ENCODE measurements at places on chromosomes 2 and 18. TPM values are rescaled to one million over a fixed set of nuclear protein-coding genes. Genes with fewer than 3 reads are reported as not detected.
A peak's percentile ranks its signal among the peaks of the same experiment; 100 is the strongest.

The PTPRN gene
- not detected for total RNA-seq

DNA sequence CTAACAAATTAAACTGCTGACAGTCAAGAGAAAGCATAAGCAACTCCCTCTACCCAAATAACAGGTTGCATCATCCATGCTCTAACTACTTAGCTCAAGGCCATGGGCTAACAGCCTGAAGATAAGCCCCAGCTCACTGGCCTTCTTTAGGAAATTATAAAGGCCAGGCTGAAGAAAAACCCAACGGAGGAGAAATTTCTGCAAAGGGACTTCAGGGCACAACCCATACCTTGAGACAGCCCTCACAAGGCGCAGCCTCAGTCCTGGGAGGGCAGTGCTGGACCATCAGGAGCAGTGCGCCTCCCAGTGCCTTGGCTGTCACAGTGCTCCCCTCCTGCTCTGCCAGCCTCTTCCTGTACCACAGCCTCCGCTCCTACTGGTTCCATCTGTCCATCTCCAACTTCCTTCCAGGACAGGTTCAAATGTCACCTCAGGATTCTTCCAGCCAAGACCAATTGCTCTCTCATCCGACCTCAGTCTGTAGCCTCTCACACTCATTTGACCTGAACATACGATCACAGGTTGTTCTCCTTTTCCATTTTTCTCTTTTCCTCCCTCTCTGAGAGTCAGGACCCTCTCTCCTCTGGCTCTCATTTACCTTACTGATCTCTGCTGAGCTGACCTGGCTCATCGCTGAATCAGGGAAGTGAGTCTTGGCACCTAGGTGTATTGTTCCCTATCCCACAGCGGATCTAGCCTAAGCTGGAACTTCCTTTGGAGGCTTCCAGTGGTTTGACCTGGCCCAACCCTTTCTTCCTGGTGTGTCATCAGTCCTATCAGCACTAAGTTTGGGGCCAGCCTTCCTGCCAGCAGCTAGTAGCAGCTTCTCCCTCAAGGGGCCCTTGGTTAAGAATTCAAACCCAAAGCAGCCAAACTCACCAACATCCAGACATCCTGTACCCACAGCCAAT is 1.9 kb downstream of the MCFD2 start:
- peak; percentile 87 for DNase-seq

The IL18R1 gene
- 0.25 TPM for total RNA-seq

DNA sequence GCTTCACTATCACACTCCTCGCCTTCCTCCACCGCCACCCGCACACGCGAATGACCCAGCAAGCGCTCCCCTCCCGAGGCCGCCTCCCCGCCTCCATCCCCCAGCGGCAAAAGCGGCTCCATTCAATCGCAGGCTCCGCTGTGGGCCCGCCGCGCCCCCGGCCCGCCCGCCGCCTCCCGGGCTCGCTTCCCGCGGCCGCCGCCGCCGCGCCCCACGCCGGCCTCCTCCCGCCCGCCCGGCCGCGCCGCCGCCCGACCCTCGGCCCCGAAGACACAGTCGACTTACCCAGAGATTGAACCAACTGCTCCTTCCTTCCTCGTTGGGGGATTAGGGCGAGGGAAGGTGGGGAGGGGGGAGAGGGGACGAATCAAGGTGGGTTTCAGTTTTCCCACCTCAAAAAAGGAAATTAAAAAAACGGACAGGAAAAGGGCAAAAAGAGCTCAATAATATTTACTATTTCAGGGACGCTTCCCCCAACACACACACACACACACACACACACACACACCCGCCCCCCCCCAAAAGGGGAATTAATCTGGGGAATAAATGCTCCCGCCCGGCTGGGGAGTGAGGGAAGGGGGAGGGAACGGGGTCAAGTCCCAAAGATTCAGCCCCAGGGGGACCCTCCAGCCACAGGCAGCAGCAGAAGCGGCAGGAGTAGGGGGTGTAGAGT is 743 bp downstream of the XPO1 start:
- DNase-seq = peak; percentile 1

The CRYGD gene
- not detected for total RNA-seq

- DNase-seq = no peak
Observed at GRCh38 chr18:7102131-7102530, 15.5 kb downstream of the LAMA1 start.

DNA sequence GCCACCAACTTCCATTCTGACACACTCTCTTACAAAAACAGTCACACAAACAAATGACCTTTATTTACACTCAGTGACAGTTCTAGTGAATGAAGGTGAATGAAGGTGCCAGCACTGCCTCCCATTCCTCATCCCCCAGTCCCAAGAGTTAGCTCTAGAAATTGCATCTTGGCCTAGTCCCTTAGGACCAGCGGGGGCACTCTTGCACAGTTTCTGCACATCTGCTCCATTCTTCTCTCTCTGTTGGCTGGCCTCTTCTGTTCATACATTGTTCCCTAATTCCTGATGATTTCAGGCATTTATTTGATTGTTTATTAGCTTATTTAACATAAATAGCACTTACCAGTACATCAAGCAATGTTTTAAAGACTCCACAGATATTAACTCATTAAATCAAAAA is 30.9 kb downstream of the GAREM1 start:
- DNase-seq = no peak

- DNase-seq = no peak
Observed at GRCh38 chr2:140662504-140662903, 1468.3 kb downstream of the LRP1B start.

DNA sequence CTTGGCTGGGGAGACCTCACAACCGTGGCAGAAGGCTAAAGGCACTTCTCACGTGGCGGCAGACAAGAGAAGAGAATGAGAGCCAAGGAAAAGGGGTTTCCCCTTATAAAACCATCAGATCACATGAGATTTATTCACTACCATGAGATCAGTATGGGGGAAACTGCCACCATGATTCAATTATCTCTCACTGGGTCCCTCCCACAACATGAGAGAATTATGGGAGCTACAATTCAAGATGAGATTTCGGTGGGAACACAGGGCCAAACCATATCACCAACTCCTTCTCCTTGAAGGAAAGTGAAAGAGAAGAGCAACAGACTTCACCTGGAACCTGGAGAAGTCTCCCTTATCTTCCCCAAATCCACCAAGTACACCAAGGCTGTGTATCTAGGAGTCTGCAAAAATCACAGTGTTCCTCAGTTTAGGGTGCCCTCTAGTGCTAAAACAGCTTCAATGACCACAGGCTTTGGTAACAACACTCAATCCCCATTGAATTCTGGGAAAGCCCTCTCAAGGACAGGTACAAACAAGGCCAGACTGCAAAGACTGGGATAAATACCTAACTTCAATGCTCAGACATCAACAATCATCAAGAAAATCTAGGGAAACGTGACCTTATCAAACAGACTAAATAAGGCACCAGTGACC is 148.8 kb upstream of the SRD5A2 start:
- DNase-seq = peak; percentile 20

- no peak for DNase-seq
Observed at GRCh38 chr2:134234535-134234934, 19.3 kb upstream of the MGAT5 start.

DNA sequence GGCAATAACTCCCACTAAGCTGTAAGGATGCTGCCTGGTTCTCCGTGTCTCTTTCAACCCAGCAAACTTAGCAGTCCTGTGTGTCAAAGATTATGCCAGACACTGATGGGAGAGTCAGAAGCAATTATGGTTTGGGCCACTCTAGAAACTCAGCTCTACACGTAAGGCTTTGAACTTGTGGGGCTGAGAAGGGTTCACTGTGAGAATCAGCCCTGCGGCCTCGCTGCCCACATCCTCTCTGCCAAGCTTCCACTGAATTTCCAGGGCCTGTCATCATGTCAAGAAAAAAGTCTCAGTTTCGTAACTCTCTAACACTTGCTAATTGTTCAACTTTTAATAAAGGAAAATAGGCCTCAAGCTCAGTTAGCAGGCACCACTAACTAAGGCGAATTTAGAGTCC is 308.8 kb upstream of the LYPD1 start:
- DNase-seq = no peak

The KIAA2012 gene
- not detected for total RNA-seq

- DNase-seq = no peak
Observed at GRCh38 chr2:129559101-129559500, 420.4 kb upstream of the RAB6C start.

DNA sequence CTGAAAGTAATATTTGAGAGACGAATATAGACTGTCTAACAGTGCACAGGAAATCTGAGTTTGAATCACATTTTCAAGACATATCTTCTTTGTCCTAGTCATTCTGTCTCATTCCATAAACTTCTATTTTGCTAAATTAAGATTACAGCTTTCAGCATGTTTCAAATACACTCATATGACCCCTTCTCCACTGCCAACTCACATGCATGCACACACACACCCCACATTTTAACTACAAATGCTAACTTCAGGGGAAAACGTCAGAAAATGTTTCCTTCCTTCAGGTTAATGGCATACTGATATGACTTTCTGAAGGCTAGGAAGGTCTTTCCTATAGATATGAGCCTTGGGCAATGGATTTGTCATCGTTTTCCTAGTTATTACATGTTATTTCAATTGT is 373.7 kb downstream of the RBM43 start:
- DNase-seq = no peak

The INHA gene
- not detected for total RNA-seq

The PSTPIP2 gene
- 0.63 TPM for total RNA-seq

The KCNIP3 gene
- 0.13 TPM for total RNA-seq

DNA sequence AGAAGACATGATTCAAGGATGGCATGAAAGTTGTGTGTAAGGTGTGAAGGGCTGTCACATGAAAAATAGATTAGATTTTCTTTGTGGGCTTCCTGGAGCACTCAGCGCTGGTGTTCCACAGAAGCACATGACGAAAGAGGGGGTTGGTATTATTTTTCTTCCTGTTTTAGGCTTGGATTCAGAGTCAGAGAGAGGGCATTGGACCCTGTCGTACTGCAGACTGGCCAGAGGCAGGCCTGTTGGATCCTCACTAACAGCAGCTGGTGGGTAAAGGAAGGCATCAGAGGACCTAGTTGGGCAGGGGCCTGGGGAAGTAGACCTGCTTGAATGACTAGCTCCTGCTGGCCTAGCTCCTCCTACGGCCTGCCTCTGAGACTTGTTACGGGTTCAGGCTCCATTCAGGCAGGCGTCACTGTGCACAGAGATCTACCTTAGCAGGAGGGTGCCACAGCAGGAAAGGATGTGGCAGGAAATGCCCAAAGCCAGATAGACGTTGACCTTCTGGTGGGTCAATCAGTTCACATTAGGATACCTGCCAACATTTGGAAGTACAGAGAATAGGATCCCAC is 13.1 kb downstream of the CTLA4 start:
- DNase-seq = peak; percentile 25

GRCh38 chr2:44679990-44680389 is 261.5 kb upstream of the SIX3 start:
- no peak for DNase-seq

- no peak for DNase-seq
Observed at GRCh38 chr18:27181726-27182125, 3.4 kb downstream of the CHST9 start.

The SP5 gene
- total RNA-seq = not detected

DNA sequence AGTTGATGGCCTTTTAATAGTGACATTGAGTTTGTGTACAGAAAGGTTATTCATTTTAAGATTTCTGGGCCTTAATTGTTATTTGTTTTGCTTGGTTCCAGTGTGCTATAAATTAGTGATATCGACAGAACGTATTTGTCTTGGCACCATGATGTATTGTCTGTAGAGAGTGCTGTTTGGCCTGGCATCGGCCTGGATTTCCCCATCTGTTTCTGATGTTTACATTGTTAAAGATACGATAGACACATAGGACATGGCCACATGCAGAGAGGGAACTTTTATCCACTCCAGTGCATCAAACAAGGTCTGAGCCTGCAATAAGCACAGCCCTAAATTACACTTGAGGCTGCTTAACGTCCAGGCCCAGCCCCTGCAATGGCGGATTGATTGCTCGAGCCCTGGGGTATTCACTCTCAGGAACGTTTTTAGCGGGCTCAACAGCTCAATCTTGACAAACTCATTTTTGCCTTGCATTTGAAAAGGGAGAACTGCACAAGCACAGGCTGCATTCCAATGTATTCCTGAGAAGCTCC is 144.7 kb downstream of the SLC4A3 start:
- DNase-seq = no peak

- peak; percentile 57 for DNase-seq
Observed at GRCh38 chr2:55425431-55425831, 5.8 kb upstream of the CCDC88A start.

DNA sequence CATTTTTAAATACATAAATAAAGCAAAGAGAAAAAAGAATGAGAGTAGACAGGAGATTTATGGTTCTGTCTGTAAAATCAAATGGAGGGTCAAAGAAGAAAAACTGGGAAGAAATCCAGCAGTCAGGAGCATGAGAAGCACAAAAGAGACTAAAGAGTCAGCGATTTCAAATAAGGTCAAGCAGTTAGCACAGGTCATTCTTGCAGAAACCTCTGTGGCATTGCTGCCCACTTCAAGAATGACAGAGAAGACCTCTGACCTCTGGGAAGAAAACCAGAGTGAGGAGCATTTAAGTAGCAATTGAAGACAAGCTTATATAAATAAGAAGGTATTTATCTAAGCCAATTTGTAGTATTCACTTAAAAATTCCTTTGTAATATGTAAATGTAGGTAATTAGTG is 172.0 kb upstream of the SPOPL start:
- no peak for DNase-seq

DNA sequence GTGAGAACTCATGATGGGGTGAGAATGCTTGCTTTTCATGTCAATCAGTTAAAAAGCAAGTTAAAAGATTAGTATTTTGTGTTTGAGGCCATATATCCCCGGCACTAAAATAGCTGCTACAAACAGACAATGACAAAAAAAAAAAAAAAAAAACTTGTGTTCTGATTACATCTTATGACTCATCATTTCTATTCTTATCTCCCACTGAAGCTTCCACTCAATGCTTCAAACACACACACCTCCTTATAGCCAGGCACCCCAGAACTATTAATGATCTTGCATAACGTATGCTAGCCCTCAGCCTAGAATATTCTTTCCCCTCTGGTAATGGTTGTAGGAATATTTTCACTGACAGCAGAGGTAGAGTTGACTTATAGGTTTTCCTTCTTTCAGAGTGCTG is 778.3 kb downstream of the TRIB2 start:
- no peak for DNase-seq

The IL1A gene
- not detected for total RNA-seq

DNA sequence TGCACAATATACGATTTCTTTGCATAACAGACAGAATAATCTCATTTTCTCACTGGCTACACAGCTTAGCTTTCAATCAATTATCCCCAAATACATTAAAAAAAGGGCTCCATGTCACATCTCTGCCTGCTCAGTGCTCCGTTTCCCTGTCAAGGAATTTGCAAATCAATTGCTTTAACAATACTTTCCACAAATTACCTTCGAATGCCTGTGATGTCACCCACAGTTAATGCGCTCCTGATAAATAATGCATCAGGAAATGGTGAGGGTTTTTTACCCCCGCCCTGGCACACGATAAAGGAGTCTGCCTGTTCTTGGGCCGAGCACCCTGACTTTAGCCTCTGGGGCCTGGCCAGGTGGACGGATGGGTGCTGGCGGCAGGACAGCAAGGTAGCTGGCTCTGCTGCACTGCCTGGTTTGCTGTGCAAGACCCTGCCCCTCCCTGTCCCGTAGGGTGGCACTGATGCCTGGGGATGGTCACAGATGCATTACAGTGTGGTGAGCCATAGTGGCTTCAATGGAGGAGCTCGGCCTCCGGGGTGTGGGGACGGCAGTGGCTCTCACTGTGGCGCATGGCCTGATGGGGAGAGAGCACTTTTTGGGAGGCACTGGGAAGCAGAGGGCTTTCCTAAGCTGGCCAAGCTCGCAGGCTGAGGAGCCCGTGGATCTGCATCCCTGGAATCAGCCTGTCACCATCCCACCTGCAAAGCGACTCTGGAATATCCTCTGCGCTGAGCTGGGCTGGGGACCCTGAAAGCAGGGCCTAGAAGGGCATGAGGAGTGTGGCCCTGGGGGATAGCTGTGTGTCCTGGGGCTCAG is 88.3 kb upstream of the HS6ST1 start:
- no peak for DNase-seq

GRCh38 chr2:7665880-7666279 is 748.7 kb downstream of the RNF144A start:
- DNase-seq = no peak

Data from dermis microvascular lymphatic vessel endothelial cell (primary cell).